Fibroblast of lung (primary cell): ENCODE measurements at places on chromosomes 12 and 14. TPM values are rescaled to one million over a fixed set of nuclear protein-coding genes. Genes with fewer than 3 reads are reported as not detected.

The CYP27B1 gene
- total RNA-seq = under 0.01 and 0.17 TPM in 2 replicates

The RND1 gene
- under 0.01 and 0.17 TPM in 2 replicates for total RNA-seq

The TULP3 gene
- 30.0 and 39.3 TPM in 2 replicates for total RNA-seq

The TPCN1 gene
- total RNA-seq = 10.8 and 17.2 TPM in 2 replicates

The NUAK1 gene
- 4.6 and 5.1 TPM in 2 replicates for total RNA-seq

The TAS2R7 gene
- total RNA-seq = not detected in 2 replicates

The SLC38A4 gene
- total RNA-seq = 1.8 and 6.1 TPM in 2 replicates

The MGAT4C gene
- under 0.01 TPM in 1 of 2 replicates, not detected in the other for total RNA-seq
